ENCODE measurements at places on chromosomes 6 and 20.

GRCh38 chr6:160733050-160733646, 31.1 kb downstream of the PLG start:
- peak; percentile 6 for DNase-seq

DNA sequence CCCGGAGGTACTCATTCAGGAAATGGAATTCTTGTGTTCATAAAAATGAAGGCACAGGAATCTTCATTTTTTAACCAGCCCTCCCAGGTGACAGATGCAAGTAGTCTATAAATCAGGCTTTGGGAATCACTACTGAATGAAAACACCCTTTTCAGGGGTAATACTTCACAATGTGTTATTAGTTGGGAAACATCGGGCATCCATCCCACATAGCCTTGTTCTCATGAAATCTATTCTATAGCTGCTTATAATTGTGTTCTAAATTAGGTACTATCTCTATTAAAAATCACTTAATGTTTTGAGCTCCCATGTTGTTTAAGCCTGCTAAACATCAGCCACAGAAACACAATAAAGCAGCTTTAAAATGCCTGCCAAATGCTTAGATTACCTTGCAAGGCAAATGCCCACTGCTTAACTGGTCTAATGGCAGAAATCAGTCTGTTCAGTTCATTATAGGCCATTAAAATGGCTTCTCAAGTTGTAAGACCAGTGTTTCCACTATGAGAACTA, 94.9 kb downstream of the L3MBTL3 start:
- no peak for DNase-seq

DNA sequence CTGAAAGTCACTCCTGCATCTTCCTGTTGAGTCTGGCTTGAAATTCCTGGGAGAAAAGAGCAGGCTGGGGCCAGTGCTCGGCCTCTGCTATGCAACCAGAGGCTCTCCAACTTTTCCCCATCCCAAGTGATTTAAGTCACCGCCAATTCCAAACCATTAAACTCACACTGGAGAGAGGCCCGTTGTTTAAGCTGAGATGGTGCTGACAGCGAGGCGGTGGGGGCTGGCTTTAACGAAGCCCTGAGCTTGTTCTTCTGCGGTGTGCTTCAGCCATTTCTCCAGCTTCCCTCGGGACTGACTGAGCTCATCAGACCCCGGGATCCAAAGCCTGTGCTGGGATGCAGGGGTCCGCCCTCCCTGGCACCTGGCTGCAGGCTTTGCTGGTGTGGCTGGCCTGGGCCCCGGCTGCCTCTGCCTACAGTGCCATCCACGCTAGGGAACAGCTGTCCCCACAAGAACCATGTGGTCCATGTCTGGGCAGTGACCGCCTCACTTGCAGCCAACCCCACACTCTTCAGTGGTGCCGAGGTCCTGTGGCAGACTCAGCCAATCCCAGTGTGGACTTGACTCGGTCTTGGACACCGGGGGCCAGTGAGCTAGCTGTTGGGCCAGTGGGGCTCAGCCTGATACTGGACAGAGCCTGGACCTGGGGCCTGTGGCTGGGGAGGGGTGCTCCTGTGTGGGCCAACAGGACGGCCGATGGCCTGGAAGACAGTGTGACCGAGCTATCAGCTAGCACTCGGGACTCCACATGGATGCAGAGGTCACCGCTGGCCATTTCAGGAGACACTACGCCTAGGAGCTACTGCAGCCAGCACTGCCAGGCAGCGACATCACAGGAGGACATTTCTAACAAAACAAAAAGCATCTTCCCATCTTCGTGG, 21.2 kb downstream of the RAMACL start:
- DNase-seq, result no peak

GRCh38 chr6:162230147-162230752, 497.3 kb downstream of the PRKN start:
- no peak for DNase-seq

DNA sequence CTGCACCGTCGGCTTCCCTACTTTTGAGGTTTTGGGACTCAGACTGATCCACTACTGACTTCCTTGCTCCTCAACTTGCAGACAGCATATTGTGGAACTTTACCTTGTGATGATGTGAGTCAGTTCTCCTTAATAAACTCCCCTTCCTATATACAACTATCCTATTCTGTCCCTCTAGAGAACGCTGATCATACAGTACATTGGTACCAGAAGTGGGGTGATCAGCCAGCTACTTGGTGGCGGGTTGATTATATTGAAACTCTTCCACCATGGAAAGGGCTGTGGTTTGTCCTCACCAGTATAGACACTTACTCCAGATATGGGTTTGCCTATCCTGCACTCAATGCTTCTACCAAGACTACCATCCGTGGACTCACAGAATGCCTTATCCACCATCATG, 7.6 kb upstream of the TAF4 start:
- no peak for DNase-seq

DNA sequence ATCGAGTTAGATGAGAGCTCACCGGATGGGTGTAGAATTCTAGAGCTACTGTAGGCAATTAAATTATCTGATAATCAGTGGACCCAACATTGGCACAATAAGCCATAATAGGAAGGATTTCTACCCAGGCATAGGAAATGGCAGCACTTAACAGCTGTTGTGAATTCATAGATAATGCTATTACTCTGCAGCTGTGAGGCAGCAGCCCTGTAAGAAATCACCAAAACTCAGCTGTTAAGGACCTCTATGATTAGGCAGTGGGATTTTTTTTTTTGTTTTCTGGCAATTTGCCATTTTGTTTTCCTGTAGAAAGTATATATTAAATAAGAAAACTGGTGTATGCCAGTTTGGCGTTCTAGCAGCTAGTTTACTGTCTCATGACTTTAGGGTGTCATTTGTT, 609.1 kb upstream of the SLC35B3 start:
- DNase-seq, result no peak

DNA sequence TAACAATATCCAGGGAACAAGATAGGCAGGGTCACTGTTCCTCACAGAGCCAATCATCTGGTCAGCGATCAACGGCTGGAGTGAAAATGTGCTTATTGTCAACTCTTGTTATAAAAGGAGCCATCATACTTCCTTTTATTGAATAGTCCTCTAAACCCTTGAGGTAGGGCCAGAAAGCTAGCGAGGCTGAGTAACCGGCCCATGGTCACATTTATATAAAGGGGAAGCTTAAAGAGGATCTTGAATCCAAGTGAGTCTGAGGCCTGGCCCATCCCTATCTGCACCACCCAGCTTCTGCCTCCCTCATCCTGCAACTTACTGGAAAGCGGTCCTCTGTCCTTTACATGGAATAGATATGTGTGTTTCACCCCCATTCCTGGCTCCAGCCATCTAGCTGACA, 9.5 kb downstream of the PHACTR3 start:
- DNase-seq, result no peak

- DNase-seq, result no peak
Measured at GRCh38 chr20:44805335-44805978, 4.9 kb downstream of the RIMS4 start.

- no peak for DNase-seq
Measured at GRCh38 chr6:140779341-140779740, 1353.4 kb upstream of the GJE1 start.

- DNase-seq, result no peak
Measured at GRCh38 chr6:4128748-4129147, 6.6 kb downstream of the ECI2 start.

DNA sequence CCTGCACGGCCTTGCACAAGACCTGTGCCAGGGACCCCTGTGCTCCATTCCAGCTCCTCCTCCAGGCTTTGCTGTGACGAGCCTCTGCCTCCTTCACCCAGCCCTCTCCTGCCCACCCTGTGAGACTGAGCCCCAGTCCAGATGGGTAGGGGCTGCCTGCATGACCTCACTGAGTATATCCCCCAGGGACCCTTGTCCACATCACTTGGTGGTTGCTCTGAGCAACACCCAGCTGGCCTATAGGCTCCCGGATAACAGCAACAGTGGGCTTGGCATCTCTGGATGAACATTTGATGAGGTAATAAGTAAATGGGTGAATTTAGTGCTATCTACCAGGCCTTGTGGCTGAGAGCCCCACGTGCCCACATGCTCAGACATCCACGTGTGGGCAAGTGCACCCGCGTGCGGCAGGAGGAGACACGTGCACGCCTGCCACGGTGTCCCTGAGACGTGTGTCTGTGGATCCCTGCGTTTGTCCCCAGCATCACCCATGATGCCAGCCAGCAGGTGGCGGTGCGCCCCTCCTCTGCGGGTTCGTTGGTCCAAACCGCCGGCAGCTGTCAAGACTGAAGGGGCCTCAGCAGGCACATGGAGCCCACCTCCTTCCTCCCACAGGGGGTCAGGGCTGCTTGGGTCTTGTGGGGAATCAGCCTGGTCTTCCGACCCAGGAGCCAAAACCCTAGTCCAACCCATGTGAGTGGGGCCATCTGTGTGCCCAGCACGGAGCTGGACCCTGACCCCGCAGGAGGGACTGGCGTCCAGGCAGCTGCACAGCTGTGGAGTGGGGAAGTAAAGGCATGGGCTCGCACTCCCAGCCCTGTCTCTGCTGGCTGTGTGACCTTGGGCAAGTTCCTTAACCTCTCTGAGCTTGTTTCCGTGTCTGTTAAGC, 45.9 kb downstream of the FGD2 start:
- peak; percentile 63 for DNase-seq

DNA sequence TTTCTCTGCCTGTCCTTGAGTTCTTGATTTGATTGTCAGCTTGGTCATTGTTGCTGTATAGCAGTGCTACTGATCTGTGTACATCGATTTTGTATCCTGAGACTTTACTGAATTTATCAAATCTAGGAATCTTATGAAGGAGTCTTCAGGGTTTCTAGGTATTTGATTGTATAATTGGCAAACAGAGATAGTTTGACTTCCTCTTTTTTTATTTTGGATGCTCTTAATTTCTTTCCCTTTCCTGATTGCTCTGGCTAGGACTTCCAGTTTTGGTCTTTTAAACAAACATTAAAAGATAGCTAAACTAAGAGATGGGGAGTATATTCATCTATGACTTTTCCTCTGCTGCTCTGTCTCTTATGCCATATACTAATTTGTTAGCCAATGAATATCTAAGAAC, 62.4 kb downstream of the NCOA7 start:
- DNase-seq, result no peak

DNA sequence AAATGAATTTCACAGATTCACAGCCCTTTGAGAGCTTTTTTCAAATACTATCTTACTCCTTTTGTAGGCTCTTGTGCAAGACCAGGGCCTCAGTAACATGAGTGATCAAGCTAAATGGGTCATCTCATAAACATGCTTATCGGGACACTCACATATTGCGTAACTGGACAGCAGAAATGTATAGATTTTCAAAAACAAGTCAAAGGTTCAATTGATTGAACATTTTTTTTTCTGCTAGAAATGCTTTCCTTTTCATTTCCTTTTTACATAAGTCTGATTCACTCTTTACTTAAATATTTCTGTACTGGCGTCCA, 8.7 kb upstream of the SALL4 start:
- DNase-seq, result no peak

DNA sequence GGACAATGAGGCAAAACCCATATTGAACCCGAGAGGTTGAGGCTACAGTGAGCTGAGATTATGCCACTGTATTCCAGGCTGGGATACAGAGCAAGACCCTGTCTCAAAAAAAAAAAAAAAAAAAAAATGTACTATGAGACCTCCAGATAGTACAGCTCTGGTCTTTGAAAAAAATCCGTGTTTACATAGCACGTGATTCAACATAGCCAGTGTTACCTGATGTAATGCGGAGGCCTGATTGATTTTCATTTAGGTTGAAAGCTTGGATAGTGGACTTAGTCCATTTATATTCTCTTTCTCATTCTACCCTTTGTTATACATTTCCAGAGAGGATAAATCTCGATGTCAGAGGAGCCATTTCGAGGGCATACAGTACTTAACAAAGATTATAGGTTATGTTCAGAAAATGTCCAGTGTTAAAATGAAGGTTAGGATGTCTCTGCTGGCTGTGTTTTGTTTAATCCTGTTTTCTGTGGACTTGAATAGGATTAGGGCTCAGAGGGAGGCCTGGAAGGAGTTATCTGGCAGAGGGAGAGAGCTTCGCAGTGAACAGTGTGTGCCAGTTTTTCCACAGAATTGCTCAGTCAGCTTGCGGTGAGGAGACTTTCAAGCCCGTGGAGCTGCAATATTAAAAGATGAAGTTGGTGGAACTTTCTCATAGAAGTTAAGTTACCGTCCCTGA, 33.9 kb upstream of the BCLAF1 start:
- no peak for DNase-seq

- DNase-seq, result peak; percentile 66
Measured at GRCh38 chr6:137705160-137706082, 161.6 kb upstream of the TNFAIP3 start.

- DNase-seq, result no peak
Measured at GRCh38 chr6:121759370-121759769, 323.9 kb downstream of the GJA1 start.

All from kidney capillary endothelial cell (primary cell).